ENCODE measurements at places on chromosomes 6 and 20.

DNA sequence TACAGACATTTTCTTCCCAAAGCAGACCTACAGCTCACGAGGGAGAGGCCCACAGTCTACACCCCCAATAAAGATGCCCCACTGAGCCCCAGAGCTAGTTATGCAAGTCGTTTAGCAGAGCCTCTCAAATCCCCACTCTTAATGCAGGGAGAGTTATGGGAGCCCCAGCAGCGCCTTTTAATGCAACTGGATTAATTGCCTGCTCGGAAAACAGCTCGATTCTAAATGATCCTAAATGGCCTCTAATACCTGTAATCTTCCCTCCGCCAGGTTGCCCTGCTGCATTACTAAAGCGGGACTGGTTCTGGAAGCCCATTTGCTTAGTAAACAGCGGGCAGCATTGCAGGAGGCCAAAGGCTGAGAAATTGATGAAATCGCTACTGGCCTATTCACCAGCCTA, 656.9 kb downstream of the PTPRT start:
- no peak for DNase-seq

DNA sequence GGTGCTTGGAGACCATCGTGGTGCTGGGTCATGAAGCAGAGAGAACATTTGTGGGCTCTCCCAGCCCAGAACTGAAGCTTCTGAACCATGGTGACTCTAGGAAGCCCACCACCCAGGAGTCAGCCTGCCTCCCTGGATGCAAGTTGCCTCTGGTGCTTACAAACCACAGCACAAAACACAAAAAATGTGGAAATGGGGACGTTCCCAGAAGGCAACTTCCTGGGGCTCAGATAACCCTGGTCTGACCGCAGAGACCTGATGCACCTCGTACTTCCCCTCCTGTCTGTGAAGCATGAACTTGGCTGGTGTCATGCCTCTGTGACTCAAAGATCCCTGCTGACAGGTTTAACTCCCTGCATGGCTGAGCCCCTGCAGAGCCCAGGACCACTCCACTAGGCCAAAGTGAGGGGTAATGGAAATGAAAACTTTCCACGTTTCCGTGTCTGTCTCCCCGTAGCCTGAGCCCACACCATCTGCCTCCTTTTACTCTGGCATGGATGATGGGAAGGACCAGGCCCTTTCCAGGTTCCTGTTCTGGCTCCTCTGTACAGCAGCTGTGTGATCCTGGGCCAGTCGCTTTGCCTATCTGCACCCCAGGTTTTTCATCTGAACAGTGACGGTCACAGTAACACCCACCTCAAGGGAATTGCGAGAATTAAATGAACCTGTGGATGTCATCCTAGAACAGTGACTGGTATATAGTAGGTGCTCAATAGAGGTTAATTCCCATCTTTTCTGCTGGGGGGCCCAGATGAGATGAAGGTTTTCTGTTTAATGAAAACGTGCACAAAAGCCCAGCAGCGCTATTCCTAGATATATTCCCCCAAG, 57.7 kb downstream of the PPP1R16B start:
- no peak for DNase-seq

- DNase-seq = no peak
These were observed 1.3 kb downstream of the RNF24 start for GRCh38 chr20:4014031-4014474.

GRCh38 chr6:116511424-116512110, at the start of gene CALHM5:
Gene CALHM5 (plus strand): TSS chr6:116511639. CDS start chr6:116511697, 58 bp downstream.
- DNase-seq = no peak

- DNase-seq = no peak
These were observed 299.9 kb upstream of the SUPT3H start for GRCh38 chr6:45677381-45678284.

DNA sequence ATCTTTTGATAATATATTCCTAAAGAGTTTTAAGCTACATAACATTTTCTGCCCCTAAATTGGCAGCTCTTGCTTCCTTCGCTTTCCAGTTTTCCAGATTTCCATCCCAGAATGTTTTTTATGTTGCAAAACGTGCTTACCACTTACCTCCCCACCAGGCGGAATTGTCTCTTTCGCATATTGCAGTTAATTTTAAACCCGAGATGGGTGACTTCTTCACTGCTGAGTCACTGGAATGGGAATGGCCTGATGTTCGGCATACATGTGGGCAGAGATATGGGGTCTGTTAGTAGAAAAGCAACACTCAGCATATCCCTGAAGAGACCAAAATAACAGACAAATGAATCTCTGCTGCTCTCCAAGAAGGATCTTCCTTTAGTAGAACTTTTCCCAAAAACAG, 491.2 kb downstream of the PREX1 start:
- no peak for DNase-seq

DNA sequence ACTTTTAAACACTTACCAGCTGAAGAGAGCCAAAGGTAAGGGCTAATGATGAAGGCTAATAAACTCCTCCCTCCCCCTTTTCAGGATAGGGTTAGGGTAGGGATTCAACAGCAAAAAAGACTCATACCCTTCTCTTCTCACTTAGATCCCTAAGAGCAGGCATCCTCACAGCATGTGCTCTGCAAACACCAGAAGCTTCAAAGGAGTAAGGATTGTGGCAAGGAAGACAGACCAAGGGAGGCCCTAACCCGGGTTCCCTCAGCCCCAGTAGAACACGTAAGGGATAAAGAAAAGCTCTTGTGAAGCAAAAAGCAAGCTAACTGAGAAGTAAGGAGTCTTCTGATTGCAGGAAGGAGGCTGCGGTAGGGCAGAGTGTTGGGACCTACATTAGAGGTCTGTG, 11.6 kb downstream of the MAP3K7 start:
- no peak for DNase-seq

- no peak for DNase-seq
These were observed 20.0 kb downstream of the PHF20 start for GRCh38 chr20:35791821-35792220.

GRCh38 chr6:69584913-69585729, 211.7 kb downstream of the LMBRD1 start:
- DNase-seq = peak; percentile 36

- no peak for DNase-seq
These were observed 59.1 kb upstream of the SMOC2 start for GRCh38 chr6:168381726-168382458.

GRCh38 chr6:72738091-72738490, 116.2 kb downstream of the KCNQ5 start:
- no peak for DNase-seq

DNA sequence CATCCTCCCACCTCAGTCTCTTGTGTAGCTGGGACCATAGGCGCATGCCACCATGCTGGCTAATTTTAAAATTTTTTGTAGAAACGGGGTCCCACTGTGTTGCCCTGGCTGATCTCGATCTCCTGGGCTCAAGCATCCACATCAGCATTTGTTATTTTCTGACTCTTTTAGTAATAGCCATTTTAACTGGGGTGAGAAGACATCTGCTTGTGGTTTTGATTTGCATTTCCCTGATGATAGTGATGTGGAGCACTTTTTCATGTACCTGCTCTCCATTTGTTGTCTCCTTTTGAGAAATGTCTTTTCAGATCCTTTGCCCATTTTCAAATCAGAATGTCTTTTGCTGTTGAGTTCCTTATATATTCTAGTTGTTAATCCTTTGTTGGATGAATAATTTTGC, 22.2 kb upstream of the TULP4 start:
- DNase-seq = no peak

- no peak for DNase-seq
These were observed 33.5 kb downstream of the RPP21 start for GRCh38 chr6:30378290-30378937.

- DNase-seq = no peak
These were observed 1.2 kb downstream of the GSTA5 start for GRCh38 chr6:52839124-52840055.

DNA sequence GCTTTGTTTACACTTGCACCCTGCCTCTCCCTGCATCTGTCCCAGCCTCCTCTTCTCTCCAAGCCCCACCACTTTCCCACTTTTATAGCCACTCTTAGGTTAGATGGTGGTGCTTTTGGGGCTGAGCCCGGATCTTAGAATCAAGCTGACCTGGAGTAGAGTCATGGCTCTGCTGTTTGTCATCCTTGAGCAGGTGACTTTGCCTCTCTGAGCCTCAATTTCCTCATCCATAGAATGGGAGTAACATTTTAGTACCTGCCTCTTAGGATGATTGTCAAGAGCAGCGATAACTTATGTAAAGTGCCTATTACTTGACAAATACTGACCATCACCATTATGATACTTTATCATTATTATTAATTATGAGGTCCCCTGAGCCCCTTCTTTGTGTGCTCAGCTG, 48.2 kb downstream of the CPNE5 start:
- no peak for DNase-seq

DNA sequence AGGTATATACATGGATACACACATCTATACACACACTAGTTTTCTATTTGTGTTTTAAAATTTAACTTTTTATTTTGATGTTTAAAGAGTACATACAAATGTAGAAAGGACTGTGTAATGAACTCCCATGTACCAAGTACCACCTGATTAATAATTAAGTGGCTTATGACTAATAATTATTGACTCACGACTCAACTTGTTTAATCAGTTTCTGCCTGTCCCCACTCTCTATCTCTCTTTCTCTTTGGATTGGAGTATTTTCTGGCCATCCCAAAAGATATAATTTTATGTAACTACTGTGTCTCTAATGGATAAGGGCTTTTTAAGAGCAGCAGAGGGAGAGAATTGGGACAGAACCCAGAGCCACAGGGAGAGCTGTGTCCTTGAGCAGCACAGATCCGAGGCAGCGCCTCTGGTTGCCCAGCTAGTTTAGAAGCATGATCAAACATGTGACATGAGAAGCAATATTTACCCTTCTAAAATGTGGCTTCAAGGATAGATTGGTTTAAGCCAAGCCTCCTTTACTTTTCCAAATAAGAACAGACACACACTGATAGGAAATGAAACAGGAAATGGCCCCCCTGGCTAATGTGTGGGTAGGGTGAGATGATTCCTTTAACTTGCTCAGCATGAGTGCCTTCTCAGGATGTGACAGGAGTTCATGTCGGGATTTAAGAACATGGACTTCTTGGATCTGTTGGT, 81.0 kb downstream of the ERMARD start:
- no peak for DNase-seq
